ENCODE measurements at places on chromosomes 12 and 14. TPM values are rescaled to one million over a fixed set of nuclear protein-coding genes. Genes with fewer than 3 reads are reported as not detected.

GRCh38 chr12:11601647-11602046 is 47.8 kb upstream of the ETV6 start:
- H3K27ac ChIP-seq: no peak overlapping the region
- peak; percentile 16 for DNase-seq
- H3K27me3 ChIP-seq: no peaks in the 10 kb centered on the region
- H3K36me3 ChIP-seq: no peaks in the 10 kb centered on the region
- peaks cover 21% of the 10 kb centered on the region for H3K4me1 ChIP-seq

- H3K36me3 ChIP-seq: peaks cover 3% of the 10 kb centered on the region
- H3K27me3 ChIP-seq: no peaks in the 10 kb centered on the region
- no peak for DNase-seq
- peaks cover 35% of the 10 kb centered on the region for H3K4me1 ChIP-seq
These were observed 397 bp upstream of the BORCS5 start for GRCh38 chr12:12356467-12356895.

DNA sequence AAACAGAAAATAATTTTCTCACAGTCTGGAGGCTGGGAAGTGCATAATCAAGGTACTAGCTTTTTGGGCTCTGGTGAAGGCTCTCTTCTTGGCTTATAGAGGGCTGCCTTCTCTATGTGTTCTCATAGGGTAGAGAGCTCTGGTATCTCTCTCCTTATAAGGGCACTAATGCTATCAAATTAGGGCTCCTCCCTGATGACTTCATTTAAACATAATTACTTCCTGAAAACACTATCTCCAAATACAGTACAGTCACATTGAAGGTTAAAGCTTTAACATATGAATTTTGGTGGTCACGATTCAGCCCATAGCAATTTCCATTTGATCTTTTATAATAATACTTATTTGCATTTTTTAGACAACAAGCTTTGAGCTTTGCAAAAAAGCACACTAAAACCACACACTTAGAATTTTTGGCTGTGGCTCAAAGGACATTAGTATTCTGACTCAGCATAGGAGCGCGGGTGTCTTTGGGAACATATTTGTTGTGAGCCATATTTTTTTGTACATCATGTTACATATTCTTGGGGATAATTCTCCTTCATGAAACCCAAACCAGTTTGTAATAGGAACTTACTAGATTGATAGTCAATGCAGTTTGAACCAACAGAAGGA is 808.1 kb upstream of the FBXO33 start:
- H3K36me3 ChIP-seq: no peaks in the 10 kb centered on the region
- no peak for DNase-seq
- no peaks in the 10 kb centered on the region for H3K4me1 ChIP-seq
- H3K27ac ChIP-seq: no peak overlapping the region
- H3K27me3 ChIP-seq: no peaks in the 10 kb centered on the region

- no peaks in the 10 kb centered on the region for H3K27me3 ChIP-seq
- peaks cover 3% of the 10 kb centered on the region for H3K36me3 ChIP-seq
- H3K4me3 ChIP-seq: no peak overlapping the region
These were observed 11.3 kb downstream of the SCARB1 start for GRCh38 chr12:124852329-124852831.

DNA sequence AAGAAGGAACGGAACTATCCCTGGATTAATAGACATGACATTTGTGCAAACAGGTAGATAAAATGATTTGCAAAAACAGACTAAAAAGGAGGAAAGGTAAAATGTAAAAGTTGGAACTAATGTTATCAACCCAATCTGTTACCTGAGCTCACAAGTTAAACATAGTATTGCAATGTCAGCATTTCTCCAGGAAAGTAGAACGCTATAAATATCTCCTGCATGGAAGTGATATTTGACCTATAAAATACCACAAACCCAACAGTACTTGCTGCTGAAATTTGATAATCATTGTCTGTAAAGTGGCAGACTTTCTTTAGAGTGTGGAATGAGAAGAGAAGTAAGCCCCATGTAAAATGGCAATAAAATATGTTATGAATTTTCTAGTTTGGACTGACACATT is 1435.7 kb downstream of the LRFN5 start:
- no peaks in the 10 kb centered on the region for H3K27me3 ChIP-seq
- H3K27ac ChIP-seq: no peak overlapping the region
- H3K4me1 ChIP-seq: no peaks in the 10 kb centered on the region
- H3K4me3 ChIP-seq: no peak overlapping the region
- H3K36me3 ChIP-seq: no peaks in the 10 kb centered on the region

- no peaks in the 10 kb centered on the region for H3K36me3 ChIP-seq
- no peaks in the 10 kb centered on the region for H3K4me1 ChIP-seq
- H3K27ac ChIP-seq: no peak overlapping the region
These were observed 110.4 kb upstream of the PTPRB start for GRCh38 chr12:70747445-70748260.

- no peak overlapping the region for H3K4me3 ChIP-seq
- no peaks in the 10 kb centered on the region for H3K36me3 ChIP-seq
- no peaks in the 10 kb centered on the region for H3K4me1 ChIP-seq
- H3K27me3 ChIP-seq: peaks cover 22% of the 10 kb centered on the region
These were observed 22.4 kb downstream of the FAM222A start for GRCh38 chr12:109735825-109736551.

DNA sequence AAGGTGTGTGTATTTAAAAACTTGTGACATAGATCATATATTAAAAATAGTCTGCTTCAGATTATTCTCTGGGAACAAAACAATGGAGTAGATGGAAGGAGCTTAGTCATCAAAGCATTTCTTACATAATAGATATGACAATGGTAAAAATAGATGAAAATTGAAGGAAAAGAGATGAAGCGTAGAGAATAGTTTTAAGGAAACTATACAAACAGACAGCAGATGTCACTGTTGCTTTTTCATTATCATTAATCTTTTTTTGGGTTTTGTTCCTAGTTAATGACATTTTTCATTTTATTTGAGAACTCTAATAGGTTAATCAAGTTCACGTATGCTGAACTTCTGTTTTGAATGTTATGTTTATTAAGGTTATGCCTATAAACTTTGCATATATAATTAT is 149.2 kb upstream of the FBXO33 start:
- no peak overlapping the region for H3K27ac ChIP-seq
- DNase-seq: no peak
- no peak overlapping the region for H3K4me3 ChIP-seq
- no peaks in the 10 kb centered on the region for H3K4me1 ChIP-seq
- no peaks in the 10 kb centered on the region for H3K36me3 ChIP-seq

DNA sequence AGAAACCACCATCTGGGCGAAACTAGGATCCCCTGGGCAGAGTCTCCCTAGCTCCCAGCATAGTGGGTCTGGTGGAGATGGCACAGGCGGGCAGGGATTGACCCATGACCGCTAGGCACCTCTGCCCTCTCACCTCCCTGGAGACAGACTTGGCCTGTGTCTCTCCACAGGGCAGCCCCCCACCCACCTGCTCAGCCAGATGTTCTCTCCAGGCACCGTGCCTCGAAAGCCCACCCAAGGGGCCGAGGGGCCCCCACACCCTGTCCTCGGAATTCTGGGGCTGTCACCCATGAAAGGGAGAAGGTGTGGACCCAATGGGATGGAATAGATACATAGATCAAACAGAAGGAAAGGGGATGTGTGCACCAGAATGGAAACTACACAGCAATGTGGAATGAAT is 229.1 kb upstream of the RTL1 start:
- no peak for DNase-seq
- H3K27ac ChIP-seq: no peak overlapping the region
- no peak overlapping the region for H3K4me3 ChIP-seq
- peaks cover 27% of the 10 kb centered on the region for H3K27me3 ChIP-seq
- H3K36me3 ChIP-seq: no peaks in the 10 kb centered on the region
- H3K4me1 ChIP-seq: no peaks in the 10 kb centered on the region

DNA sequence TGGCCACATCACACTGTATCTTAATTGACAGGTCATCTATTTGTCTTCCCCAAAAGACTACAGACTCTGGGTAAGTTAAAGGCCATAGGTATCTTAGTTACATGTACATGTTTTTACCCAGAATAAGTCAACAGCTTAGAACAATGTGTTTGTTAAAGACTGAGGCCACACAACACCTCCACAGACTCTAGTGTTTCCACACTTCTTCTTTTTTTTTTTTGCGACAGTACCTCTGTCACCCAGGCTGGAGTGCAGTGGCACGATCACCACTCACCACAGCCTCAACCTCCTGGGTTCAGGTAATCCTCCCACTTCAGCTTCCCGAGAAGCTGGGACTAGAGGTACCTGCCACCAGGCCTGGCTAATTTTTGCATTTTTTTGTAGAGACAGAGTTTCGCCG is 1.3 kb downstream of the GPN3 start:
- H3K27me3 ChIP-seq: no peaks in the 10 kb centered on the region
- H3K4me1 ChIP-seq: peaks cover 42% of the 10 kb centered on the region
- H3K36me3 ChIP-seq: peaks cover 19% of the 10 kb centered on the region
- DNase-seq: no peak
- H3K4me3 ChIP-seq: peak overlapping the region; percentile 48

- no peak overlapping the region for H3K4me3 ChIP-seq
- no peak for DNase-seq
- no peak overlapping the region for H3K27ac ChIP-seq
- no peaks in the 10 kb centered on the region for H3K27me3 ChIP-seq
- no peaks in the 10 kb centered on the region for H3K36me3 ChIP-seq
- no peaks in the 10 kb centered on the region for H3K4me1 ChIP-seq
These were observed 217.4 kb upstream of the PDE3A start for GRCh38 chr12:20150835-20151422.

GRCh38 chr12:29563636-29564035 is 66.2 kb upstream of the OVCH1 start:
- H3K27ac ChIP-seq: no peak overlapping the region
- H3K36me3 ChIP-seq: no peaks in the 10 kb centered on the region
- no peak overlapping the region for H3K4me3 ChIP-seq

- H3K27ac ChIP-seq: no peak overlapping the region
- no peaks in the 10 kb centered on the region for H3K27me3 ChIP-seq
- H3K36me3 ChIP-seq: peaks cover 40% of the 10 kb centered on the region
- H3K4me1 ChIP-seq: no peaks in the 10 kb centered on the region
- no peak overlapping the region for H3K4me3 ChIP-seq
- no peak for DNase-seq
These were observed 25.1 kb downstream of the TEP1 start for GRCh38 chr14:20388159-20388558.

- no peaks in the 10 kb centered on the region for H3K27me3 ChIP-seq
- peaks cover 50% of the 10 kb centered on the region for H3K4me1 ChIP-seq
- H3K27ac ChIP-seq: peak overlapping the region; percentile 54
- H3K4me3 ChIP-seq: peak overlapping the region; percentile 43
- no peak for DNase-seq
These were observed 4.8 kb downstream of the ARHGAP9 start for GRCh38 chr12:57474862-57475261.

DNA sequence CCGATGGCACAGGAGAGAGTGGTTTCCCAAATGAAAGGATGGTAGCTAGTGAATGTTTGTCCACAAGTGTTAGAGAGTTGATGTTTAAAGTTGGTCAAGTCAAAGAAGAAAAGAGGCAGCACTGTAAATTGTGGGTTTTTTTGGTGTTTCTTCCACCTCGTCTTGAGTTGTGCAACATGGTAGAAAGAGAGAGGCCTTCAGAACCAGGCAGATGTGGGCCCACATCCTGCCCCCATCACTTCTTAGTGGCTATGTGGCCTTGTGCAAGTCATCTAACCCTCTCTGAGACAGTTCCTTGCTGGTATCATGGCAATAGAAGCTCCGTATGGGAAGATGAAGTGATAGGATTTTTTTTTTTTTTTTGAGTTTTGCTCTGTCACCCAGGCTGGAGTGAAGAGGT is 60.8 kb downstream of the NDUFA12 start:
- no peak overlapping the region for H3K4me3 ChIP-seq
- peak; percentile 9 for DNase-seq
- H3K27me3 ChIP-seq: peaks cover 3% of the 10 kb centered on the region
- H3K36me3 ChIP-seq: peaks cover 3% of the 10 kb centered on the region
- H3K27ac ChIP-seq: no peak overlapping the region
- H3K4me1 ChIP-seq: peaks cover 36% of the 10 kb centered on the region

DNA sequence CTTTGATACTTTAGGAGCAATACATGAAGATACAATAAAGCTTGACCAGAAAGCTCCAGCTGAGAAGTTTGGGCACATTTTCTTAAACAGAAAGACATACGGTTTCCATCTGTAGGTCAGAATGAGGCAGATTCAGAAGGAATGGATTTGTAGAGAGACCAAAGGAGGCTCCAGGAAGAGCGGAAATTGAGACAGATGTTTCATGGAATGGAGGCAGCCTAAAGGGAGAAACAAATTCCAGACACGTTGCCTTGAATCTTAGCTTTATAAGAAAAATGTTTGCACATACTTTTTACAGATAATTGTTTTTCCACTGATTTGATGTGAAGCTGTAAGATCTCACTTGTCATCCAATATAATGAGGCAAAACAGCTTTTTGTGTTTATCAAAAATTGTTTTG is 24.8 kb downstream of the EPYC start:
- no peak overlapping the region for H3K4me3 ChIP-seq
- H3K27ac ChIP-seq: no peak overlapping the region
- peaks cover 4% of the 10 kb centered on the region for H3K27me3 ChIP-seq
- H3K36me3 ChIP-seq: no peaks in the 10 kb centered on the region
- no peaks in the 10 kb centered on the region for H3K4me1 ChIP-seq
- no peak for DNase-seq

DNA sequence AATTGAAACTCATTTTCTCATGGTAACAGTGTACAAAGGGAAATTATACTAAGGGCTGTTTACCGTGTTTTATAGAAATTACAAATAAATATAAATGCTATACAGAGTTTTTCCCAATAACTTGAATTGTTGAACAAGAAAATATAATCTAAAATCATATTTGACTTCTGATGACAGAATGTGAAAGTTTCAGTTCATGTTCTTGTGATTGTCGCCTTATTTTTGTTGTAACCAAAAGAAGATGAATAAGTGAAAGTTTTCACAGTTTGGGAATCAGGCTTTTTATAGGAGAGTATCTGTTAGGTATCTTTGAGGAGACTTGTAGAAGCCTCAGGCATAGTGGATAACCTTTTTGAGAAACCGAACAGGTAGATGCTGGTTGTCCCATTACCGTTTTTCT is 28.1 kb downstream of the ANO6 start:
- H3K27me3 ChIP-seq: no peaks in the 10 kb centered on the region
- no peak for DNase-seq
- H3K36me3 ChIP-seq: peaks cover 3% of the 10 kb centered on the region
- H3K27ac ChIP-seq: no peak overlapping the region
- H3K4me1 ChIP-seq: peaks cover 32% of the 10 kb centered on the region

DNA sequence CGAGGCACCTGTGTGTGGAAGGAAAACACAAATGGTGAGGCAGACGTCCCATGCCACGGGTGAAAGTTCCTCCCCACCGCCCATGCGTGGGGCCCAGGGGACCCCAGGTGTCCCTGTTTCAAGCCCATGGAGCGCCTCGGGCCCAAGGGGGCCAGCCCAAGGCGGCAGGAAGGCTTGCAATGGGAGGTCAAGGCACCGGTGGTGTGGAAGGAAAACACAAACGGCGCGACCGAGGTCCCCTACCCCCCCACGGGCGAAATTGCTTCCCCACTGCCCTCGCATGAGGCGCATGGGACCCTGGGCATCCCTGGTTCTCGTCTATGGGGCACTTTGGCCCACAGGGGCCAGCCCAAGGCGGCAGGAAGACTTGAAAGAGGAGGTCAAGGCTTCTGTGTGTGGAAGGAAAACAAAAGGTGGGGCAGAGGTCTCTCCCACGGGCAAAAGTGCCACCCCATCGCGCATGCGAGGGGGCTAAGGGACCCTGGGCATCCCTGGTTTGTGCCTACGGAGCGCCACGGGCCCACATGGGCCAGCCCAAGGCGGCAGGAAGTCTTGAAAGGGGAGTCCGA is 379.4 kb downstream of the ALG10 start:
- H3K4me1 ChIP-seq: no peaks in the 10 kb centered on the region
- H3K27me3 ChIP-seq: no peaks in the 10 kb centered on the region
- no peak overlapping the region for H3K27ac ChIP-seq

RARG gene
- total RNA-seq: 4.6 TPM

HOXC5 gene
- not detected for total RNA-seq

NELL2 gene
- 72.2 TPM for total RNA-seq

CHGA gene
- not detected for total RNA-seq

C14orf39 gene
- total RNA-seq: not detected

EFS gene
- not detected for total RNA-seq

DAO gene
- total RNA-seq: not detected

OR4E2 gene
- total RNA-seq: not detected

OVCH1 gene
- total RNA-seq: not detected

LPAR5 gene
- 2.2 TPM for total RNA-seq

OTUB2 gene
- total RNA-seq: 1.7 TPM

Data from activated naive CD4-positive, alpha-beta T cell treated with anti-CD3 and anti-CD28 coated beads for 36 hours (primary cell).